ENCODE measurements at places on chromosomes 3 and 15.

- no peak for DNase-seq
These were observed 166.7 kb downstream of the SLCO3A1 start for GRCh38 chr15:92020207-92020606.

- DNase-seq = no peak
These were observed 346.6 kb downstream of the CNTN6 start for GRCh38 chr3:1439395-1439794.

GRCh38 chr3:148075771-148076716 lies 621.7 kb upstream of the AGTR1 start:
- no peak for DNase-seq

GRCh38 chr15:56989411-56989924 lies 71.0 kb downstream of the TCF12 start:
- DNase-seq = no peak

DNA sequence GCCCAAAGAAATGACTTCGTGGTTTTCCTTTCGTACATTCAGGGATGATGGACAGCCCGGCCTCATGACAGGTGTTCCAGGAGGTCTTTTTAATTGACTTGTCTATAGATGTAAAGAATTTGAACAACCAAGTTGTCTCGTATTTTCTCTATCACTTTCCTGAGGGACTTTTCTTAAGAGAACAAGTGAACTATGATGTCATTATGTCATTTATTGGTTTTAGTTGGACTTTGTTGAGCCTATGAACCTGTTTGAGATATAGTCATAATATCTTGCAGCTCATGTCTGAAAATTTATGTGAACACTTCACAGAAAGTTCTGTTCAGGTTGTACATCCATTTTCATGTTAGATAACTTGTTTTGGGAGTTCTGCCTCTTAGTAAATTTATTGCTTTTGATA lies 89.2 kb downstream of the RBMS3 start:
- DNase-seq = no peak

DNA sequence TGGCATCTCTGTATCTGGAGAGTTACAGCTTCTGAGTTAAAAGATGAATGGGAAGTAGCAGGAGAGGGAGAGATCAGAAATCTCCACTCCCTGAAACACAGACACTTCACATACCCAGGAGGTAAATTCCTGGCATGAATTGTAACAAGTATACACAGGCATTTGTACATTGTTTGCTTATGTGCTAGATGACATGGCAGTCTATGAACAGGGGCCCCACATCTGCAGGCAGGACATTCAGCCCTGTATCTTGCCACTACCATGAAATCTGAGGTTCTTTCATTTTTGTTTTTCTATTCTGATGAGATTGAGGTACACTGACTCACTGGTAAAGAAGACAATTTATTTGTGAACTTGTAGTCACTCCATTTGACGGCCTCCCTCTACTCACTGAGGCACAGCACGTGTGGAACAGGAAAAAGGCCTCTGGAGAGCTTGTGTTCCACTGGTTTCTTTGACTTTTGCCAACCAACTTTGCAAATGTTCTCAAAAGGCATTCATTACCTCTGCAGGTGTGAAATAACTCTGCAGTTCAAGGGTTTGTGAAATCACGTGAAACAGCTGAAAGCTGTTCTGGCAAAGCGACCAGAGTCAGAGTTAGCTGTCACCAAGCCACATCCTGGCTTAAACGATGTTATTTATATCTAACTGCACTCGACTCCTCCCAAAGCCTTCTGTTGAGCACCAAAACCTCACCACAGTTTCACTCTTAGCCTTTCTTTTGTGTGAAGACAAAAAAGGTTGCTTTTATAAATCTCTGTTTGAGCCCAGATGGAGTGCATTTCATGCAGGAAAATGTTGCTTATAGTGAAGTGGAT lies 401.3 kb upstream of the CFAP20DC start:
- DNase-seq = peak; percentile 50

DNA sequence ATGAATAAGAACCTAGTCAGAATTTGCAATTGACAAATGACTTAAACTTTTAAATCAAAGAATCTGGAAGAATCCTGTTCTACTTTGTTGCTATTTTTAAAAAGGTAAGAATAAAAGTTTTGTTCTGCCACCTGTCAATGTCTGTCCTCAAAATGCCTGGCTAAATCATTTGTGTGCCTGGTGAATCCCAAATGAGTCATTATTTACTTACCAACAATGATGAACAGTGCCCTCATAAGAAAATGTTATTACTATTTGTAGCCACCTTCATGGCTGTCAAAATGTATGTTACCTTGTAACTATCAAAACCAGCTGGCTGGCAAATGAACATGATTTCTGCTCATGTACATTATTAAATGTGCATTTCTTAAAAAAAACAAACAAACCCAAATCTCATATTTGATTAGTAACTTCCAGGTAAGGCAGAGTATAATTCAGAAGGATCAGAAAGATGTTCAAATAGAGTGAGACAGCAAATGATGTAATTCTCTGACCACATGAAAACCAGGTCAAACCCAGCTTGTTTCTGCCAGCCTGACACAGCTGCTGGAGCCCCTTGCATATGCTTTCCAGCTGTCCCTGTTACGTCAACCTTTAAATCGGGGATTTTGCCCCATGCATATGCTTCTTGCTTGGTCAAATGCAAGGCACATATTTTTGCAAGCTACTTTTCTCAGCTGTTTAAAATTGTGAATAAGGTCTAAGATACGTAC lies 137.9 kb downstream of the SSR3 start:
- no peak for DNase-seq

DNA sequence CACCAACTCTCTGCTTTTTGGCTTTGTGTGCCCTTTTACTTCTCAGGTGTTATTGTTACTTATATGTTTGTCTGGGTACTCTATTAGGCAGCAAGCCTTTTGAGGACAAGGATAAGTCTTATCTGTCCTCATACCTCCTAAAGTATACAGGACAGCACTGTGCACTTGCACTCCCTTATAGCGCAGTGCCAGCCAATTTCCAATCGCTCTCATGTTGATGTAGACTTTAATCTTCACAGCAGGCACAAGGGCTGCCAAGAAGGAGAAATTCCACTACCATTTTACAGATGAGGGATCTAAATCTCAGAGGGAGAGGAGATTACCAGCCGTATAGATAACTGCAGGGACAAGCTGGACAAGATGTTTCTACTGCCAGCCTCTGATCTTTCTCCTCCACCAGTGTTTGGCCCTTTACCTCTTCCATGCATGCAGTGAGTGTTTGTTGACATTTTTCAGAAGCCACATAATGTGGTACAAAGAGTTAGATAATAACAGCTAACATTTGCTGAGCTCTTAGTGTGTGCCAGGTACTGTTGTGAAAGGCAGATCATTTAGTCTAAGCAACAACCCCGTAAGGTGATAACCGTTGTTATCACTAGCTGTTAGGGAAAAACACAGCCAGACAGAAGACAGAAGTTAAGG lies 30.1 kb downstream of the SST start:
- no peak for DNase-seq

GRCh38 chr3:128364808-128365360 lies 101.8 kb downstream of the DNAJB8 start:
- no peak for DNase-seq

DNA sequence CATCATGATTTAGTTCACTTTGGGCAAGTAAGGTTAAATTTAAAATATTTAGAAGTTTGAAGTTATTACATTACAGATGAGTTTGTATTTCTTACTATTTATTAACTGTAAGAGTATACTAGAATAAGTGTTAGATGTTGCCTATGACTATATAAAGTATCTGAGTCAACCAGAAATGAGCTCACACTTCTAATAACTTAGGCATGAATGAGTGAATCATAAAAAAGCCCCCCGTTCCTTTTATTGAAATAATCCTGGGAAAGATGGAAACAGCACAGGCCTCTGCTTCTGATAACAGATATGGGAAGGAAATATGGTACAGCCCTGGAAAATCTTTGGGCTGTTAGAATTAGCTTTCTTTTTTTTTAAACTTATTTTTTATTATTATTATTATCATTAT lies 66.6 kb upstream of the TGFBR2 start:
- no peak for DNase-seq

DNA sequence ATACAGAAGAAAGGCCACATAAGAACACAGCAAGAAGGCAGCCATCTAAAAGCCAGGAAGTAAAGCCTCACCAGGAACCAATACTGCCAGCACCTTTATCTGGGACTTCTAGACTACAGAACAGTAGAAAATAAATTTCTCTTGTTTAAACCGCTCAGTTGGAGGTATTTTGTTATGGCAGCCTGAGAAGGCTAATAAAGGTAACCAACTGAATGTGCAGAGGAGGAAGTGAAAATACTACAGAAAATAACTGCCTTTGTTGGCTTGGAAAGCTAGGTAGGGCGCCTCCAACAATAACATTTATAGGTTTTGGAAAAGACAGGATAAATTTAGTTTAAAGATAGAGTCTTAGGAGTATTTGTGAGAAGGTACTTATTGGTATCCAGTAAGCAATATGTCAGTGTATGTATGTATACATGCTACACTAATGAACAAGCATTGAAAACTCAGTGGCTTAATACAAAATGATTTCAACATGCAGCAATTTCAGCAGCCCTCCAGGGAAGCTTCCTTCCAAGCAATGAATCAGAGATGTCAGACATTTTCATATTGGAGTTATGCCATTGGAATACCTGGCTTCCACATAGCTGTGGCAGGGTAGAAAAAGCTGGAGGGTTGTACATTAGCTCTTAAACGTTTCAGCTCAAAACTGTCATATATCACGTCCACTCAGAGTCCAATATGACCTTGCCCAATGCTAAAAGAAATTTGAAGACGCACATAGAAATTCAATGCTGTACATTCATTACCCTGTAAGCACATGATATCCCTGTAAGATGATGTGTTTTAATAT lies 48.9 kb downstream of the ZBBX start:
- no peak for DNase-seq

- DNase-seq = no peak
These were observed 246.1 kb upstream of the KCNH8 start for GRCh38 chr3:18902081-18902793.

DNA sequence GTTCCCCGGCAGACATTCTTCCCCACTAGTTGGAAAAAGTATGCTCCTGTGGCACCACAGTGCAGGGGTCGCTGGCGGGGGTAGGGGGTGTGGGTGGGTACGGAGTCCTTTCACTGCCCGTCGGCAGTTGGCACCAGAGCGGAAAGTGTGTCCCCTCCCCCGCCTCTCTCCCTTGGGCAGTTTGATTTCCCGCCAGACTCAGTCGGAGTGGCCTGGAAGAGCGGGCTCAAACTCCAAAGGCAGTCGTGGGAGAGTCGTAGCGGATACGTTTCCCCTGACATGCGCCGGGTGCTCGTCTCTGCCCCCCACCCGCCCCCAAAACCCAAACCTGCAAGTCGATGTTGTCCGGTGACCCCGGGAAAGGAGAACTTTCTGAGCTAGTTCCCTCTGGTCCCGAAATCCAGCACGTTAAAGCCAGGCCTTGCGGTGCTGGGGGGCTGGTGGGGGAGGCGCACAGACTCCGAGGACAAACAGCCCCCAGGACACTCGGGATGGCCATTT lies 4.4 kb upstream of the FOXB1 start:
- no peak for DNase-seq

DNA sequence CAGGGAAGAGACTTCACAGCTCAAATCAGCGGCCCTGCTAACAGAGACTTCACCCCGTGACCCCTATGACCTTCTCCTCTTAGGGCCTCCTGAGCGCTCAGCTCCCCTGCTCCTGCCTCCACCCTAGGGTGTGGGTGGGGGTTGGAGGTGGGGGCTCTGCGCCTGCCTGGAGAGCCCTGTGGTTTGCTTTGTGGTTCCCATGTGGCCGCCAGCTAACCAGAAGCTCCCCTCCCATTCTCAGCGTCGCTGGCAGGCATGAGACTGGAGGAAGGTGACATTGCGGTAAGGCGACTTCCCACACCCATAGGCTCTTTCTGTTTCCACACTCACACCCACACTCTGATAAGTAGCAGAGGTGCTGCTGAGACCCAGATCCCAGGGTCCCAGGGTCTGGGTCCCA lies 27.6 kb downstream of the XYLB start:
- no peak for DNase-seq

GRCh38 chr3:171802590-171802956 lies 7.7 kb downstream of the PLD1 start:
- DNase-seq = no peak

DNA sequence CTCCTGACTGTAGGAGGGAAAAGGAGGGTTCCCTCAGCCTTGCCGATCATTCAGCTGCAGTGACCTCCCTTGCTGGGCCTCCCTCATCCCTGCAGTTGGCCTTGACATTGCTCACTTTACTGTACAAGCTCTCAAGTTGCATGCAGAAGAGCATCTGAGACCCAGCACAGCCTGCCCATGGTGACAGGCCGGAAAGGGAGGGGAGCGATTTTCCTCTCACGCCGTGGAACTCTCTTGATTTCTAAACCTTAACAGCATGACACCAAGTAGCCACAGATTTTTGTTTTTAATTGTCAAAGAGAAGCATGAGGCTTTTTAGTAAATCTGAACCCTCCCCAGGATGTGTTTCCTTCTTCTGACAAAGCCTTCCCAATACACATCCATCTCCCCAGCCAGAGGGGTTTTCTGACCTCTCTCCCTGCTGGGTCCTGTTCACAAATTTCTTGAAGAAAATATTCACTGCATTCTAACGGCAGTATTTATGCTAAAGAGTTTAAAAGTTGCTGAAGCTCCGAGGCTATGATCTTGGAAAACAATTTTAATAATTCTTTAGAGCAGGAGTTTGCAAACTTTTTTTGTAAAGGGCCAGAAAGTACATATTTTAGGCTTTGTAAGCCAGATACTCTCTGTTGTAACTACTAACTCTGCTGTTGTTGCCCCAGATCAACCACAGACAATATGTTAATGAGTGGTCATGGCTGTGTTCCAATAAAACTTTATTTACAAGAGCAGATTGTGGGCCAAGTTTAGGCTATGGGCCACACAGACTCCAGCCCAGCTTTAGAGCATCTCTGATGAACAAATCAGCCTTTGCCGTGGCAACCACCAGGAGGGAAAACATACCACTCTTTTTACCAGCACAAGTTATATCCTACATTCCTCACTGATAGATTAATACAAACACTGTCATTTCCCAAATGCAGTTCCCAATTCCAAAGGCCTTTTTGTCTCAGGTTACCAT lies 34.8 kb downstream of the LMCD1 start:
- no peak for DNase-seq

- no peak for DNase-seq
These were observed 33.6 kb downstream of the TMEM45A start for GRCh38 chr3:100525753-100526612.

GRCh38 chr3:16665282-16665741 lies 60.1 kb upstream of the DAZL start:
- DNase-seq = no peak

- no peak for DNase-seq
These were observed 96.1 kb upstream of the TSEN2 start for GRCh38 chr3:12388185-12388584.

DNA sequence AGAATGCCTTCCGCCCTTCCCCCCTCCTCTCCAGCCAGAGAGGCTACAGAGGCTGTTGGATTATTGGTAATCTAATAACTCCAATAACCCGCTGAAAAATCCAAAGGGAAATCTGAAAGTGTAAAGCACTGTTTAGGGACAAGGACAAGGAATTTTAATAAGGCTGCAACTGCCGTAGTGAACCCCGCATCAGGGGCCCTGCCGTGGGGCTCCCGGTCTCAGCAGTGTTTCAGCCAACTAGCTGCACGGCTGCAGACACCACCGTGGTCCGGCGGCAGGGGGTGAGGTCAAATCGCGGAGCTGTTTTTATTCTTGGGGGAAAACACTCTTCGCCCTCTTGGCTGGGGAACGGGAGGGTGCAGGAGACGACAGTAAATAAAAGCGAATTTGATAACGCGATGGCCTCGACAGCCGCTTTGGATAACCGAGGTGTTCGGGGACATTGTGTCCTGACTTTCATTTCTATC lies 6.1 kb downstream of the BCL6 start:
- DNase-seq = no peak
